Right atrium auricular region (tissue), 2 donors: ENCODE measurements at places on chromosomes 3 and 15. TPM values are rescaled to one million over a fixed set of nuclear protein-coding genes. Genes with fewer than 3 reads are reported as not detected.

DNA sequence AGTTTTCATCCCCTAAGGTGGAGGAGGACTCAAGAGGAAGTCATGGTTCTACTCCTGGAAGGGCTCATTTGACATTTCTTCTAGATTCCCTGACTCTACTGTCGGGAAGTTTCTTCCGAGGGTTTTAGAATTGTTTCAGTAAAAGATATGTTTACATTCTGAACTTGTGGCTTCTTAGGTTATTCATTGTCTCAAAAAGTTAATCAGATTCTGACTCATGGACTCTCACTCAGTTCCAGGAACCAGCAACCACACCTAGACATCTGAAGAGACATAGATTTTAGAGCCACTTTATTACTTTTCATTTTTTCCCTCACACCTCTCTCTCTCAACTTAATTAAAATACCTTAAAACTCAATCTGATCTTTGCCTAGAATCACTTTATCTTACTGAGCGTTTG is 862.6 kb downstream of the AGBL1 start:
- no peak overlapping the region for H3K27ac ChIP-seq
- no peaks in the 10 kb centered on the region for H3K4me1 ChIP-seq
- H3K36me3 ChIP-seq = no peaks in the 10 kb centered on the region
- DNase-seq = no peak
- H3K4me3 ChIP-seq = no peak overlapping the region

- no peaks in the 10 kb centered on the region for H3K36me3 ChIP-seq
- H3K27me3 ChIP-seq = no peaks in the 10 kb centered on the region
- DNase-seq = no peak
- no peak overlapping the region for H3K27ac ChIP-seq
Observed at GRCh38 chr3:43647331-43648166, 25.7 kb upstream of the ANO10 start.

Gene ABI3BP
- total RNA-seq = 46.7 TPM

GRCh38 chr3:63921741-63922482 is 9.7 kb upstream of the SCAANT1 start:
- H3K27ac ChIP-seq = no peak overlapping the region
- DNase-seq = no peak
- H3K36me3 ChIP-seq = peaks cover 28% of the 10 kb centered on the region
- H3K4me1 ChIP-seq = no peaks in the 10 kb centered on the region

GRCh38 chr3:46665763-46666452 is 27.6 kb downstream of the ALS2CL start:
- H3K27ac ChIP-seq = peak overlapping the region; percentile 82
- no peaks in the 10 kb centered on the region for H3K27me3 ChIP-seq
- no peak for DNase-seq
- H3K36me3 ChIP-seq = no peaks in the 10 kb centered on the region
- no peak overlapping the region for H3K4me3 ChIP-seq

Gene MGLL
- total RNA-seq = 36.3 TPM

GRCh38 chr3:45381168-45381852 is 7.1 kb upstream of the LARS2 start:
- H3K27ac ChIP-seq = no peak overlapping the region
- no peak overlapping the region for H3K4me3 ChIP-seq
- DNase-seq = no peak
- H3K27me3 ChIP-seq = no peaks in the 10 kb centered on the region
- H3K4me1 ChIP-seq = no peaks in the 10 kb centered on the region
- no peaks in the 10 kb centered on the region for H3K36me3 ChIP-seq

Gene TJP1
- total RNA-seq = 86.9 TPM

DNA sequence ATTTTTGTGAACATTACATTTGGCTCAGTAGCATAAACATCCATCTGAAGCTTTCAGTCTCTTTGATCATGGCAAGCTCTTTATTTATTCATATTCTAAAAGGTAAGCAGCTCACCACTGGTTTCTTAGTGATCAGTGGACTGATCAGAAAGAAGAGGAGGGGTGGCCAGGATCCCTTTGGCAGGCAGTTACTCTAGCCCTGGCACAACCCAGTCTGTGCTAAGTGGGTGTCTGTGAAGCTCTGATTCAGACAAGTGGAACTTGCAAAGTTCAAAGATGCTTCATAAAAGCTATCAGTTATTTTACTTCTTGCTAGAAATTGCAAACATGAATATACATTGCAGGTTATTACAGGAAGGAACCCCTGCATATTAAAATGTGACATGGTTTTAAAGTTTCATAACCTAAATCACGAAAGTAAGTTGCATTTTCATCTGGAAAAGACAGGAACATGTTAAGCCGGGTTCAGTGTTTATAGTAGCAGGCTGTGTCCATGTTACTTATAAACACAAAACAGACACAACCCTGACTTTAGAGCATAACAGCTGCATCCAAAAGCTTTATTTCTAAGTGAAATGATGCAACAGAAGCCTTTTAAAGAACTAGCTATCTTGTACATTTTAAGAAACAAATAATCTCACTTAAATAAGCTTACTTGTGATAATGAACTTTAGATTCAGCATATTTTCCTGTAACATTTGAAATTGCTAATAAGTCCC is 785.3 kb downstream of the MCTP2 start:
- DNase-seq = no peak
- H3K4me3 ChIP-seq = no peak overlapping the region
- no peak overlapping the region for H3K27ac ChIP-seq

DNA sequence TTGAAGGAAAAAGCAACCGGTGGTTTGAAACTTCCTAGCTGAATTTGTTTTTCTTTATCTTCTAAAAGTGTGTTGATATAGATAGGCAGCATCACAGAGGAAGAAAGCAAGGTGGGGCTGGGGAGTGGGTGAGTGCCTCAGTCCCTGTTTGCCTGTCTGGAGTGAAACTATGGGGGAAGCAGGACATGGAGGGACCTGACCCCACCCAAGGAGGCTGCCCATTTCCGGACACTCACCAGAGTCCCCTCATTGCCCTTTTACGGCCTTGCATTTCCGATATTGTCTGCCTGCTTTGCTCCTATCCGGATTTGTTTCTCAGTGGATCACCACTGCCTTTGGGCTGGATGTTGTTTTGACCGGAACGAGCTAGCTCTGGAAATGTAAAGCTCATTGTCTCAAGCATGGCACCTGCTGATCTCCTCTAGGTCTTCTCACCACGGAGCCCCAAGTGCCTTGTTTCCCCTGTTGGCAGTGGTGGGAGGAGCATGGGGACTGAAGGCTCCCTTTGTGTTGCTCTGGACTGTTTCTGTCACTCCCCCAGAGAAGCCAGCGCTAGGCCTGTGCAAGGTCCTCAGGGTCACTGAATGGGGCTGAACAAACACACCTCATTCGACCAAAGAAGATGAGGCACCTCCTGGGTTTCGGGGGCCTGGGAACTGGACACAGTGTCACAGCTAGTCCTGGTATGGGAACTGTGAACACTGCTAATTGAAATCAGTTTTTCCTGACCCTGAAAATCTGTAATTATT is 7.0 kb downstream of the CLDN11 start:
- no peak overlapping the region for H3K4me3 ChIP-seq
- H3K27me3 ChIP-seq = no peaks in the 10 kb centered on the region
- no peaks in the 10 kb centered on the region for H3K36me3 ChIP-seq
- peaks cover 4% of the 10 kb centered on the region for H3K4me1 ChIP-seq
- no peak for DNase-seq
- H3K27ac ChIP-seq = no peak overlapping the region

DNA sequence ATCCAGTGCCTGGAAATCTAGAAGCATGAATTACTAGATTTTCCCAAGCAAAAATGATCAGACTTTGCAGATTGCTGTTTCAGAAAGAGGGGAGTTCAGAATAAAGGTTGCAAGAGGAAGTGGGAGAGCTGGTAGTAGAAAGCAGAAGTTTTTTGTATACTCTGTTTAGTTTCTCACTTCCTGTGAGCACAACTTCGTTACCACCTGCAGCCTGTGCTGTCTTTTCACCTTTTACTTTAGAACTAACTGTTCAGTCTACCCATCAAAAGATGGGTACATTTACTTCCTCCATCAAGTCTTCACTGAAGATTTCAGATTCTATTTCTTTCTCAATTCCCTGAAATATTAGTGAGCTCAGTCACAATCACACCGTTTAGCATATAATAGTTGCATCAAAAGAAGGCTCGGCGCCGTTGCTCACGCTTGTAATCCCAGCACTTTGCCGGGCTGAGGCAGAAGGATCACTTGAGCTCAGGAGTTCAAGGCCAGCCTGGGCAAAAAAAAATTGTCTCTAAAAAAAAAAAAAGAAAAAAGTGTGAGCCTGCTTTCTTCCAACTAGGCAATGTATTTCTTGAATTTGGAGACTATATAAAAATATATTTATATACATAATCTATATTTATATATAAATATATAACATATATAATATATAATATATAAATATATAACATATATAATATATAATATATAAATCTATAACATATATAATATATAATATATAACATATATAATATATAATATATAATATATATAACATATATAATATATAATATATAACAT is 1.8 kb upstream of the CEP97 start:
- no peak overlapping the region for H3K27ac ChIP-seq
- H3K4me3 ChIP-seq = no peak overlapping the region

Gene REC114
- total RNA-seq = not detected
